ENCODE measurements at places on chromosomes 2 and 18.

- no peak for DNase-seq
Measured at GRCh38 chr2:67065046-67065445, 332.1 kb upstream of the ETAA1 start.

DNA sequence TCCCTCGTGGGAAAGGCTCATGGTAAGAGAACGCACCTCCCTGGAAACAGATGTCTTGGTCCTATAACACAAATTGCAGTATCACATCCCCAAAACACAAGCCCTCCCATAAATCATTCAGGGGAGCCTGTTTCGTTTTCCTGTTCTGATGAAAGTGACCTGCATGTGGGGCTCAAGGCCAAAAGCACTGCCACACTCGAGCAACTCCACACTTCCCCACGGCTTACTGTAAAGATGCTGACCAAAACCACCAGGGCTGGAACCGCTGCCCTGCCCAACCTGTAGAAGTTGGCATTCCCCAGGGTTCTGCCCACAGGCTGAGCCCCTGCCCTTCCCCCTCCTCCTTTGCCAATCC lies 139.7 kb downstream of the BCL11A start:
- DNase-seq = no peak

- DNase-seq = no peak
Measured at GRCh38 chr2:68287580-68288441, 31.9 kb downstream of the CNRIP1 start.

DNA sequence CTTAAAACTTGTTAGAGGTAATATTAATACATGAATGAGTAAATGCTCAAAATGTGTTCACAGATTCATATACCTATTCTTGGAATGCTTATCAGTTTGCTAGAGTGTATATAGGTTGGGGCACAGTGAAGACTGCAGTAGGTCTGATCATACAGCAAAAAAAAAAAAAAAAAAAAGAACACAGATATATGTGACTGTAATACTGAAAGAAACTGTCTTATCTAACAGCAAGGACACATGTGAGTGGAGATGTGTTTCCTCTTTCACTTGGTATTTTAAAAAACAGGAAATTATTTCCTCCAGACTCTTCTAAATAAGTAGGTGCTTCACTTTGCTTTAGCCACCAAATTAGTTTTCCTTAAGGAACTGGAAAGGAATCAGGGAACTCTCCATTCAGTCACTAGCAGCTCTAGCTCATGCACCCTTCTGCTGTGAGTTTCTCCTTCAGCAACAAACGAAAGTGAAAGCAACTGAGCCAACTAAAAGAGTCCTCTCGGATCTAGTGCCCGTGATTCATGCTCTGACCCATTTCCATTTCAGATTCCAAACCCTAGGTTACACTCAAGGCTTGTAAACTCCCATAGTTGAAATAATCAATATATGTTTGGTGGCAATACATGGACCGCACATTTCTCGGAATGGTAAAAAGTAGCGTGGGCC lies 98.5 kb downstream of the DSEL start:
- DNase-seq = peak; percentile 9

DNA sequence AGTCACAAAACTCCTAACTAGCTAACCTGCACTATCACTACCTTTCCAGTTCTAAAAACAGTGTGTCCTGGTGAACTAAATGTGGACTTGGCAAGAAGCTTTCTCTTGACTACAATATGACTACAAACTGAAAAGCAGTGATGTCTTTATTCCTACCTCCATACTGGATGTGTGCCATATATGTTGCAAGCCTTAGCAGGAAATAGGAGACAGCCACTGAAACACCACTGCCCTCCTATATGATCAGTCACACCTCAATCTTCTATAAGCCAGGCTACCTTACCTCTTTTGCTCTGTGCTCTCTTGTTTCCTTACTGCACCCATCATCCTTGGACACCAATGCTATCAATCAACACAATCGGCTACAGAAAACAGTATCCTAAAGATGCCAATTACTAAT lies 34.1 kb downstream of the SS18 start:
- DNase-seq = no peak

- DNase-seq = no peak
Measured at GRCh38 chr2:22934747-22935146, 450.2 kb upstream of the KLHL29 start.

DNA sequence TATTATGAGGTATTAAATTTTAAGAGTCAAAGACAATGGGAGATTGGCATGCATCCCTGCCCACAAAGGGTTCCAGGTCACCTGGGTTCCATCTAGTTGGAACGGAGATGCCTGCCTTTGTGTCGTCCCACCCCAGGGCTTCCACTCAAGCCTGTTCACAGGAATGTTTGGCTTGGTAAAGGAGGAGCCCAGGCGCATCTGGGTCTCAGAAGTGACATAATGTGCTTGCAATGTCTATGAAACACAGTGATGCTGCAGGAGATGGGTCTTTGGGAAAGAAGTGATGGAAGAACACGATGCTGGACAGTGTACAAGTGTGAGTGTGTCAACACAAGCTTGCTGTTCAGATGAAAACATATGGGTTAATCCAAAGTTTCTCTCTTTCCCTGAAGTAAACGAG lies 49.6 kb upstream of the ZNF396 start:
- no peak for DNase-seq

DNA sequence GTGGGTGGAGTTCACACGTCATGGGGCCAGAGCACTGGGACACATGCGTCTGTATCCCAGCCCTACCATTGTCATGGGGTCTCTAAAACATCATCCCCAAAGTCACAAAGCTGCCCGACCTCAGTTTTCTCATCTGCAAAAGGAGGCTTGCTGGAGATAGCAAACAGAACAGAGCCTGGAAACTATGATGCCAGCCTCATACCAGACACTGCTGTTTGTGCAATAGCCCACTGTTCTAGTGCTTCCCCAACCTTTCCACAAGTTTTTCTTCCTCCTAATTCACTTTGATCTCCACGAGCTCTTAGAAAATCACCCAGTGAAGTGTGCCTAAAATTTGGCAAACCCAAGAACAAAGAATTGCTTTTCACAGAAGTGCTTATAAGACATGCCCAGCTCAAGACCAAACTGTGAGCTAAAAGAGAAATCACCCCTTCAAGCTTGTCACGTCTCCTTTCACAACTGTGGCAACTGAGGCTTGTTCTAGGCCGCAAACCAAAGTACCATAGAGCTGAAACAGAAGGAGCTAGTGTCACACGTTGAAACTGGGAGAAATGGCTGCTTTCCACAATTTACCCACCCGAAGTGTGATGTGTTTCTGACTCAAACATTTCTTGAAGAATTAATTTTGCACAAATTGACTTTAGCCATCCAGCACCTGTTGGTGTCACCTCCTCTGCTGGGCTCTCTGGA lies 162.7 kb upstream of the ID2 start:
- DNase-seq = no peak

DNA sequence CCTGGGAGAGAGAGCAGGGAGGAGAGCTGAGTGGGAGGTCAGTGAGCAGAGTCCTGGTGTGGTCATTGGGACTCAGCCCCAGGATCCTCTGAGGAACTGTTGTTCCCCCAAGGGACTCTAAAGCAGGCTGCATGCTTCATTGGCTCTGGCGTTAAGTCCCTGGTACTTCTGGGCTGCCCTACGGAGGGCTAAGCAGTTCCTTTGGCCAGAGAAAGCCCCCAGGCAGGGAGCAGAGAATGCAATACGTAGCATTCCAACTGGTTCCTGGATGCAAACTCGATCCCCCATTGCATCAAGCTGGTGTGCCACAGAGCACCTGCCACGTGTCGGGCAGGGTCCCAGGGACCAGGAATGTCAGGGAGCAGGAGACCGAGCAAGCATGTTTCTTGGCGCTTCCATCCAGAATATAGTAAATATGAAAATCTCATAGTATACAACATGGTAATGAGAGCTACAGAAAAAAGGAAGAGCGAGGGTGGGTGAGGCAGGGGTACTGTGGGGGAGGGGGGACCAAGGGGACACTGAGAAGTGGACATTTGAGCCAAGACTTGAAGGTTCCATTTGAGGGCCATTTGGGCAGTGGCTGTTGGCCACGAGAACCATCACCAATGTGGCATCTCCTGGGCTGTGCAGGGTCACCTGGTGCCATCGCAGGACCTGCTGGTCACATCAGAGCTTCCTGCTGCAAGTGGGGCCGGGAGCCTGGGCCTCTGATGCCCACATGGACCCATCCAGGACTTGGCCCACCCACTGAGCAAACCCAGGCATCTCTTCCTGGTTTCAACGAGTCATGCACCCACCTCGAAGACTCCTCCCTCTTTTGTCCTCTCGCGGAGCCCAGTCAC lies 160.4 kb downstream of the ASB1 start:
- no peak for DNase-seq

DNA sequence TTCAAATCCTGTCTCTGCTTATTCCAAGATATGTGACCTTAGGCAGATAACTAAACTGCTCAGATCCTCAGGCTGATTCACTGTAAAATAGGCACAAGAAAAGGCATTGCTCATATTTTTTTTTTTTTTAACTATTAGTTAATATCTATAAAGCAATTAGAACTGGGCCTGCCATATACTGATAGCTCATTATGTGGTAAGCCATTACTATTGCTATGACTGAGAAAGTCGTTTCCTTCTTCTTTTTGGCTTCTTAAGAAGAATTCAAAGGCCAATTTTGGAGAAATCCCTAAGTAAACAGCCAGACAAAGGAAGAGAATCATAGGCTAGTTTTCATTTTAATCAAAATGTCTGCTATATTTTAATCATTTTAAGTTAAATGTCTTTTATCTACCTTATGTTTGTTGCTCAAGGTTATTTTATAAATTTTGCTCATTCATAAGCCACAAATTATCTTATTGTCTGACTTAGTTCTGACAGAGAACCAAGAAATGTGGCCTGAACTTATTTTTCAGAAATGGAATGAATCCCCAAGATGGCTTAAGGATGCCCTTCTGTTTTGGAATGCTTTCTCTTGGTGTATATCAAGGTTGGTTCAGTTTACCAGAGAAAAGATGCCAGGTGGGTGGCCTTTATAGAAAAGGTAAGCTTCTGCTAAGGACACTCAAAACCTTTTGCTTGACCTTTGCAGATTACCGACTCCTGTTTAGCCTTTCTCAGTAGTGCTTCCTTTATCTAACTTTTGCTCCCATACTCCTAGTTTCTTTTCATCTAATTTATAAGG lies 21.3 kb upstream of the VRK2 start:
- DNase-seq = no peak

DNA sequence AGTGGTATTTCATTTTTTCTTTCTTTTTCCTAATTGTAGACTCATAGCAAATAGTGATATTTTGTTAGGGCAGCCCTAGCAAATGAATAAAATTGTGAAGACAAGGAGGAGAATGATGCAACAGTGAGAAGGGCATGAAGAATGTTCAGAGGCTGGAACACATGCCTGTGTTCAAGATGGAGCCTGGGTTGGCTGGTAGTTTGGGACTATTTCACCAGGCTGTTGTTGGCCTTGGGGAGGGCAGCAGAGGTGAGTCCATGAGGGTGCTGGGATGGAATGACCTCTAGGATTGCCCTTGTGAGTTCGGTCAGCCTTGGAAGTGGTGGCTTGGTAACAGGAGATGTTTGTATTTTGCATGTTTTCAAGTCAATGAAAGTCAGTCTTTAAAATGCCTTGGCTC lies 10.1 kb upstream of the CDC42EP3 start:
- DNase-seq = no peak

DNA sequence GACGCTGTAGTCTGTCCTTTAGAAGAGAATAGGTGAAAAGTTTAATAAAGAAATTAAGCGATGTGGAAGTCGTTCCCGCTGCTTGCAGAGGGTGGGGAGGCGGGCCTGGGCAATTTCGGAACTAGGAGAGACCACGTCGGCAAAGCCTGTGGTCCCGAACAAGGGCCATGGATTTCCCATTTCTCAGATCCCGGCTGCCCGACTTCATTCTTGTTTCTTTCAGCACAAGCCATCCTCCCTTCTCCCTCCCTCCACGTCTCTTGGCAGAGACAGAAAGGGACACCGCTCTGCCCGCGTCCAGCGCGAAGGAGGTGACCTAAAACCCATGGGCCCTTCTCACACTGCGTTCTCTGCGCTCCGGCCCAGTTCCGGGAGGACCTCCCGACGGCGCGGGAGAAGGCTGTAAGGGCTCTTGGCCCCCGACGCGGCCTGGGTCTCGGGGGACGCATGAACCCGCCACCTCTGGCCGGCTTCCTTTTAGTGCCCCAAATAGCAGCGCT lies 2.2 kb upstream of the BCL2L11 start:
- no peak for DNase-seq

- DNase-seq = no peak
Measured at GRCh38 chr2:217878915-217879590, 123.7 kb downstream of the TNS1 start.

GRCh38 chr2:113370478-113371091 lies 66.9 kb upstream of the ZNG1B start:
- peak; percentile 42 for DNase-seq

DNA sequence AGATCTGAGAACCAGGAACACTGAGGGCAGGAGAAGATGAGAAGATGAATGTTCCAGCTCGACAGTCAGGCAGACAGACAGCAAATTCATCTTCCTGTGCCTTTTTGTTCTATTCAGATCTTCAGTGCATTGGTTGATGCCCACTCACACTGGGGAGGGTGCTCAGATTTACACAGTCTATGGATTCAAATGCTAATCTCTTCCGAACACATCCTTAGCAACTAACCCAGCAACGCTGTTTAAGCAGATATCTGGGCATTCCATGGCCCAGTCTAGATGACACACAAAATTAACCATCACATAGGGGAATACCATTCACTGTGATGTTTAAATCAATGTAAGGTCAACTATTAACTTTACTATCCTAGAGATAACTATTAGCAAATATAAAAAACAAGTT lies 571.9 kb downstream of the NYAP2 start:
- no peak for DNase-seq

DNA sequence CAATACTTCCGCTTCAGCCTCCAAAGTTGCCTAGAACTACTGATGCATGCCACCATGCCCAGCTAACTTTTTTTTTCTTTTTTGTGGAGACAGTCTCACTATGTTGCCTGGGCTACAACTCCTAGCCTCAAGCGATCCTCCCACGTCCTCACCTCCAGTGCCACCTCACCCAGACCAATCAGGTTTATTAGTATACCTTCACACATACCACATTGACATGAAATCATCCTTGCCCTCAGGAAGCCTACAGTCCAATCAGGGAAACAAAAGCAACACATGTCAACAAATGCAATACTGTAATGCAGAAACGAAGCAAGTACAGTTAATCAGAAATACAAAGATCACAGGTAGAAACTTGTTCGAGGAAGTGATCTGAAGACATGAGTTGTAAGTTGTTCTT lies 4.0 kb downstream of the TRIP12 start:
- DNase-seq = no peak

- DNase-seq = no peak
Measured at GRCh38 chr2:42812899-42813479, 20.6 kb upstream of the HAAO start.

DNA sequence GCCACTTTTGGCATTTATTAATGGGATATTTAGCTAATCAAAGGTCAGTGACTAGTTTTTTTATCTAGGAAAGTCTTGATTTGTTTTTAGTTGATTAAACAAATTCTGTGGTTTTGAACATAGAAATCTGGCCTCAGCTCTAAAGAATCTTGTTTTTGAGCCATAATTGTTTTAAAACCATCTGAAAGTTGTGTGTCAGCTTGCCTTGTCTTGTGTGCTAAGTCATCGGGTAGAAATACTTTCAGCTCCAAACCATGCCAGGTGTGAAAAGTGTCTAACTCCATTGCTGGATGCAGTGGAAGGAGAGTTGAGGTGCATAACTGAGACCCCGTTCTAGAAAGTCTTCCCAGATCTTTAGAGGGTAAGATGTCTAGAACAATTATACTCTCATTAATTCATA lies 22.7 kb downstream of the FARP2 start:
- no peak for DNase-seq

Measured in stimulated activated CD8-positive, alpha-beta memory T cell treated with anti-CD3 and anti-CD28 coated beads, Interleukin-15, amount 100 ng/mL, for 4 hours (primary cell).